ENCODE measurements at places on chromosomes 5 and 9.

DNA sequence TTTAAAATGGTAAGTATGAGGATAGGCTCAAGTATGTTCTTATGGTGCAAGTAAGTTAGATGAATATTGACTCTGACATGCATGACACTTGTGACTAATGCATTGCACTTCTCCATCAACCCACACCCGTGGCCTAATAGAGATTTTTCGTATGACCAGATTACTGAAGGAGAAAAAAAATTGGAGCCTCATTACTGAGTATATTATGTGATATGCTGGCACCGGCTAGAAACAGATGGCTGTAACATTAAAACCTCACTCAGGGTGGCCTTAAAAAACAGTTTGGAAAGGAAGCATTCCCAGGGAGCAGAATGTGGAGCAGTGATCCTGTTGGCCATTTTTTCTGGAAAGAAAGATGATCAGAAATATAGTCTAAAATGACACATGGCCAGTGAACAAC lies 766.4 kb downstream of the PRELID2 start:
- DNase-seq = no peak

DNA sequence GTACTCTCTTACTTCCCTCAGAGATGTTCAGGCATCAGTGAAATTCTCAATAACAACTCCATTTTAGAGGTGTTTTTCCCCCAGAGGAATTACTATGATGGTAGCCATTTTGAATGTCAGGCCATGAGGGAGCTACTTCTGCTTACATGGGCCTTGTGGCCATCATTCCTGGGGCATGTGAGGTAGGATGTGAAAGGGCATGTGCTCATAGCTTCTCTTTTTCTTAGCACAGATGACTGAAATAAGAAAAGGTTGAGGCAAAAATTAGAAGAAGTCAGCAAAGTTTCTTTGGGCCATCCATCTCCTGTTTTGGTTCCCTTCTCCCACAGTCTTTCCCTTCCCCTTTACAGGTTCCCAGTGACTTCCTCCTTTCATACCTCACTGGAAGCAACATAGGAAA lies 68.8 kb downstream of the FEM1C start:
- DNase-seq = no peak

DNA sequence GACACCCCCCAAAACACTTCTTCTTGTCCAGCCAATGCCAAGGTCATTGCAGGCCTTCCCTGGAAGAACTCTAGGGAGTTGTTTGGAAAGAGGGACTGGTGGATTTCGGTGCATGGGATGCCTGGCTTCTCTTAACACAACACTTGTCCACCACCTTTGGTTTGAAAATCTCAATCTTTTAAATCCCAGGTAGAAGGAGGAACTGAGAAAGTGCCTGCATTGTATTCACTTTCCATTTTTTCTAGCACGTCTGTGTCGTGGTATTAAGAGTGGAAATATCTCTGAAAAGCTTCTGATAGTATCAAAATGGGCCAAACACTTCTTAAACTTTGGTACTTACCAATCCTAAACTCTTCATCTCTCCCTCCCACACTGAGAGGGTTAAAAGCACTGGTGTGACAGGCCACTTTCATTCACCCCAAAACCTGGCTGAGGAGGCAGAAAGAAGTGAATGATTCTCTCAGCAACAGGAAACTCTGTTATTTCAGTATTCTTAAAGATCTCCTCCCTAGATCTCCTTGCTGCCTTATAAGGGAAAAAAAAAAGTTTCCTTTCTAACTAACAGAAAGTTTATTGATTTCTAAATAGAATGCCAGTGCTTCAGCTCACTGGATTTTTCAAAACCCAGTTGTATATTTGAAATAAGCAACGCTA lies 3.9 kb upstream of the NFIB start:
- no peak for DNase-seq

GRCh38 chr9:98191181-98191608 lies 1.2 kb downstream of the CORO2A start:
- no peak for DNase-seq

DNA sequence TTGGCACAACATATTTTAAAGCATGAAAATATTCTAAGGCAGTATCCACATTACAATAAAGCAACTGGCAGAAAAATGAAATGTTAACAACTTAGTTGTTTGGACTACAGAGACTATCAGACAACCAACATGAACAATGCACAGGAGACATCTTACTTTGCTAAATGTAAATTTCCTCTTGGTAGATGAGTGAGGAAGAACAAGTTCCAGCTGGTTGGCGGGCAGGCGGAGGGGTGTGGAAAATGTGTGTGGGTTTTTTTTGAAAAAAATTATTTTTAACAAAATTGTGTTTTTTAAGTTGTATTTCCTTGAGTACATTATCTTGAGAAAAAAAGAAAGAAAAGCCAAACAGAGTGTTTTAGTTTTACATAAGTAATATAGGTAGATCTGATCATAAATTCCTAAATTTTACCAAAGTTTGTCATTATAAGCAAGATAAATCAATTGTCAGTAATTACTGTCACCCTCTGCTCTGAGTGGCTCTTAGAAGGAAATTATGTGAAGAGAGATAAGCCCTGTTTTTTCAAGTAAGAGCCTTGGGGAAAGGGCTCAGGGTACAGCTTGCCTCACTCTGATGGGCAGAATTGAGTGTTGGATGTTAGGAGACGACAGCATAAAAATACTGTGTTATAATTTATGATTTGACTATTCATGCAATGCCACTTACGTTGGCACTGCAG lies 42.5 kb downstream of the TMEM167A start:
- DNase-seq = no peak

DNA sequence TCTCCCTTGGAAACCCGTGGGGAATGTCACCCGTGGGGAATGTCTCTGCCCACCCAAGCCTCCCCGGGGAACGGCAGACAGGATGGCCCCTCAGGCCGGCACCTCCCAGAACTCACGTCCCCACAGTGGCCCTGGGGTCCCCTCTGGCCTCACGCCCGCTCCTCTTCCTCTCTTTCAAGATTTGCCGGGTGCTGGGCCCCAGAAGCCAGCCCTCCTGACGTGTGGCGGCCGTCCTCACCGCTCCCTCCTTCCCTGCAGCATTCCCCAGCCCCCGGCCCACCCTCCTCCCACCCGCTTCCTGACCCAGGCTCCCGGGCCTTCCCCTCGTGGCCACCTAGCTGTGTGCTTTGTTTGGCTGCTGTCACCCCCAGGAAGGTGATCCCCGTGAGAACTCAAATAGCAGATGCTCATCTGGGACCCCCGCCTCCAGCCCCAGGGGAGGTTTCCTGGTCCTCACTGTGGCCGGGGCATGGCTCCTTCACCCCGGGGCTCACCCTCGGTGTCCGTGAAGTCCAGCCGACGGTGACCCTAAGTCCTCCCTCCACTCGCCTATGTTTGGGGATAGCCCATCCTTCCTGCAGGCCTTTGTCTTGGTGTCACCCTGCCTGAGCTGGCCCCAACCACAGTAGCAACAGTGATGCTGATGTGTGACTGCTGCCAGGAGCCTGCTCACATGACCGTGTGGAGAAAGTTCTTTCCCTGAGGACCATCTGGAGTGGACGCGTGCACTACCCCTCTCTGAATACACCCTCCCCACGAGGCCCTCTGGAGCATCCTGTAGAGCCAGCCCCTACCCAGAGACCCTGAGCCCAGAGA lies 163.3 kb upstream of the IER5L start:
- no peak for DNase-seq

DNA sequence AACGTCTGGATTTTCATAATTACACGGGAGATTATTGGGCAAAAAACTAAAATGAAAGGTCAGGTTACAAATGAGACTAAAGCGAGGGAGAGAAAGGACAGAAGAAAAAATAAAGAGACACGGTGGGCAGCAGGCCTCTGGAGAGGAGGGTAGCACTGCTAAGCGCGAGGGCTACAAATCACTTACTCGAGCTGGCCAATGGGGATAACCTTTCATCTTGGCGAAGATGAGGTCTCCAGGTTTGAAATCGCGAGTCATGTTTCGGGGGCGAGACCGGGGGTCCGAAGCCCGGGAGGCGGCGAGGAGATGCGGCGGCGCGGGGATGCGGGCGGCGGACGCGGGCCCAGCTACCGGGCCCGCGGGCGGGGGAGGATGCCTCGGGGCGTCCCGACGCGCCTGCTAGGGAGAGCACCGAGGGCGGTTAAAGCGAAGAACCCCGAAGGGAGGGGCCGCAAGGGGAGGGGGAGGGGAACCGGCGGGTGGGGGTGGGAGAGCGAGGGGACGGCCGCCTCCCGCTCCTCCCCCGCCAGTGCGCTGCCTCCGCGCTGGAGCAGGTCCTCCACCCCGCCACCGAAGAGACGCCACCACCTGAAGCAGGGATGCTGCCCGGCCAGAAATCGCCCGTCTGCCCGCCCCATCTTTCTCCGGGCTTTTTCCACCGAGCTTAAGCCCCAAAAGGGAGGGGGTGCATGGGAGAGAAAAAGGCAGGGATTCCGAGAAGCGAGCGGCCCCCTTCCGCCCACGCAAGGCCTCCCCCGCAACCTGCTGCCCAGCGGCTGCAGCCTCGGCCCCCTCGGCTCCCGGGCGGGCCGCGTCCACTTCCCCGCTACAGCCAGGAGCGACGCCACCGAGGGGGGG lies 610 bp downstream of the PSIP1 start:
- DNase-seq = peak; percentile 42

DNA sequence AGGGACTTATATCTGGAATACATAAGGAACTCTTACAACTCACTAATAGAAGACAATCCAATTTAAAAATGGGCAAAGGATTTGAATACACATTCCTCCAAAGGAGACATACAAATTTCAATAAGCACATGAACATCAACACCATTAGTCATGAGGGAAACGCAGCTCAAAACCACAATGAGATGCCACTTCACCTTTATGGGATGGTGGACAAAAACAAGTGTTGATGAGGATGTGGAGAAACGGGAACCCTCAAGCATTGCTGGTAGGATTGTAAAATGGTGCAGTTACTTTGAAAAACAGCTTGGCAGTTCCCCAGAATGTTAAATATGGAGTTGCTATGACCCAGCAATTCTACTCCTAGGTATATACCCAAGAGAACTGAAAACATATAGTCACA lies 72.7 kb upstream of the IER5L start:
- no peak for DNase-seq

GRCh38 chr5:119168401-119168800 lies 97.5 kb downstream of the DMXL1 start:
- no peak for DNase-seq

DNA sequence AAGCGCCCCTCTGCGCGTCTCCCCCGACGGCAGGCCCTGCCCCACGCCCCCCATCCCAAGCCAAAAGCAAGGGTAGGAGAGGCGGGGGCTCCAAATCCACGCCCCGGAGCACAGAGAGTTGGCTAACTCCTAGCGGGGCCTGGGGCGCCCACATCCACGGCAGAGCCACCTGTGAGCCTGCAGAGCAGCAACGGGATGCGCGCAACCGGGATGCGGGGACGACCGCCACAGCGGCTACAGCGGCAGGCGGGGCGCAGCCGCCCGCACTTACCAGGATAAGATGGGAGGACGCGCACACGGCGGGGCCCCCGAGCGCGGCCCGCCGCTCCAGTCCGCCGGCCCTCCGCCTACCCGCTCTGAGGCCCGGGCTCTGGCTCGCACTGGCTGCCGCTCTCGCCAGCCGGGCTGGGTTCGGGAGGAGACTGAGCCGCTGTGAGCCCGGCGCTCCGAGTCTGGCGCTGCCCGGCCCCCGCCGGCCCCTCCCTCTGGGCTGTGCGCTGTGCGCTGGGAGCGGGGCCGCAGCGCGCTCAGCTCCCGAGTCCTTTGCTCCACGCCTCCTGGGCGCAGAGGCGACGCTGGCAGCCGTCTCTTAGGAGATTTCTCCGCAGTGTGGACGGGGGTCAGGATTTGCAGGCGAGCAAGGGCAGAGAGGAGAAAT lies at the start of gene SLC24A2:
TSS of gene SLC24A2 (minus strand) at position 424 of the 658 bp plus-strand sequence.
- DNase-seq = no peak

- no peak for DNase-seq
These were observed 76.5 kb upstream of the OLFM1 start for GRCh38 chr9:135010921-135011320.

GRCh38 chr5:16625096-16625495 lies 8.3 kb upstream of the RETREG1 start:
- DNase-seq = no peak

GRCh38 chr5:151569132-151570046 lies 21.7 kb downstream of the FAT2 start:
- DNase-seq = no peak

DNA sequence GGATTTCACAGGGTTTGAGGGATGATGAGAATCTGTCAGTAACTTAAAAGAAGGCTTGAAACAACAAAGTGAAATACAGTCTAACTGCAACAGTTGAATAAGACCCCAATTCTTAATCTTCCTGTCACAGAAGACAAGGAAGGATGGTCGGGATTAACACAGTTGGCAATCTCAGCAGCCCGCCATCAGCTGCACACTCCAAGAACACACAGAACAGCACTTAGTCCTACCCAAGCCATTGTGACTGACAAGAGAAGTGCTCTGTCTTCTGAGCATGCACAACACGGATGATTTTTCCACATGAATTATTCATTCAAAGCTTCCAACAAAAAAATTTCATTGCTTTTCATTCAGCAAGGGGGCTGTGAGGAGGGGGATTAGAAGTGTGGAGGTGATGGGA lies 576.1 kb downstream of the TLE4 start:
- no peak for DNase-seq

DNA sequence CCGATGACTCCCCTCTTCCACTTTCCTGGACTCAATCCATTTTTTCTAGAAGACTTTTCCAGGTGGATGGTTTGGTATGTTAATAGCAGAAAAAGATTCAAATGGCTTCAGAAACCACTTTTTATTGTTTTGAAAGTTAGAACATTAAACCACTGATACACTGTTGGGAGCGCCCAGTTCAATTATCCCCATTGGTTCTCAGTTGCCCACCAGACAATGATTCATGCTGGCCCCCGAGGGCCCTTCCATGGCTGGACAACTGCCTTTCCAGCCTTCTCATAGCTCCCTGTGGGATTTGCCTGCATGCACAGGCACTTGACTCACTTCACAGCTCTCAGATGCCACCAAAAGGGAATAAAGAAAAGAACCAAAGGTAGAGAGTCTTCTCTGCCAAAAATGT lies 21.3 kb upstream of the ANKRD34B start:
- no peak for DNase-seq

GRCh38 chr5:2015124-2015848 lies 132.6 kb upstream of the IRX4 start:
- DNase-seq = no peak

GRCh38 chr9:109935406-109936087 lies 155.5 kb downstream of the PALM2AKAP2 start:
- DNase-seq = no peak

GRCh38 chr5:98827161-98827560 lies 53.7 kb downstream of the RGMB start:
- DNase-seq = no peak

DNA sequence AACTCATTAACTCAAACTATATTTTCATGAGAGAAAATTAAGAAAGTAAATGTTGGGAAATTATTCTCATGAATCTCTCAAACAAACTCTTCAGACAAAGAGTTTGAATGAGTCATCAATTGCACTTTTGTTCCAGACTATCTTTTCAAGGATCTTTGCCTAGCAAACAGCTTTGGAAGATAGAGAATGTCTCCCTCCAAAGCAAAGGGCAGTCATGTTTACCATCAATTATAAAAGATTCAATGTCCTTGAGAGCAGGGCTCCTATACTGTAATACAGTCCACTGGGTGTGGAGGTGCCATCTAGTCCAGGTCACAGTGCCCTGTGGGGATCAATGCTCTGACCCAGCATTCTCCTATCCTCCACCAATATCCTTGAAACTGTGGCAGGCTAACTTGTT lies 1429.3 kb downstream of the EFNA5 start:
- DNase-seq = no peak

Data from activated gamma-delta T cell (primary cell).